ENCODE measurements at places on chromosomes 2 and 18.

DNA sequence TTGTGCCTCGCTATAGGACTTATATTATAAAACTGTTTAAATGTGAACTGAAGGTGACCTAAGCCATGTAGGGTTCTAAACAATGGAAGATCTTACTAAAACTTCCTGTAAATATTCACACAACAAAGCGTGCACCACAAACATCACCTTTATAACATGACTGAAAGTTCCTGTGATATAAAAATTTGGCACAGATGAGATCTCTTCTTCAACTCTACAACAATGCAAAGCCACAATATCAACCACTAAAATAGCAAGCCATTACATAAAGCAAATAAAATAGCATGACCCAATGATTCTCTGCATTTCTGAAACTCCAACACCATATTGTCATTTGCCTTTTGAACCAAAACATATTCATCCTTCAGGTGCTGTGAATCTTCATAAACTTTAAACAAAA is 3.5 kb downstream of the YES1 start:
- no peak for DNase-seq

DNA sequence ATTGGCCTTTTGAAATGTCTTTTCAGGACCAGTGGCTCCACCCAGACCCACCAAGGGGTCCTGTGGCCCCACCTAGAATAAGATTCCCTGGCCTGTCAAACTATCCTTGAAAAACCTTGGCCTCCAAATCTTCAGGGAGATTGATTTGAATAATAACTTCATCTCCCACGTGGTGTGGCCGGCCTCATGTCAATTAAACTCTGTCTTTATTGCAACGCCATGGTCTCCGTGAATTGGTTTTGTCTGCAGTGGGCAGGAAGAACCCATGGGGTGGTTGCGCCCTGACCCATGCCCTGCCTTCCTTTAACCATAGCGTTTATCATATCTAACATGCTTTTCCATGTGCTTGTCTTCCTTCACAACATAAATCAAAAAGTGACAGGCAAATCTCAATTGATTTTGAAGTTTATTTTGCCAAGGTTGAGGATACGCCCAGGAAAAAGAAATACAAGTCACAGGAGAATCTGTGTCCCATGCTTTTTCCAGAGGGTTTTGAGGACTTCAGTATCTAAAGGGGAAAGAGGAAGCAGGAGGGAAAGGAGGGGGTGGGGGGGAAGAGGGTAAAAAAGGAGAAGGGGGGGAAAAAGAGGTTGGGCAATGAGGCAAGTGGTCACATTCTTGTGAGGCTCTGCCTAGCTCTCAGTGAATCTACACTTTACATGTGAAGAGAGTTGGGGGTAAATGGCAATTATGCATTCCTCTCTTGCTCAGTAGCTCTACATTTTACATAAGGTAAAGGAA is 66.5 kb upstream of the CABLES1 start:
- peak; percentile 15 for DNase-seq

GRCh38 chr2:208552943-208553342 is 146.4 kb downstream of the PTH2R start:
- no peak for DNase-seq

DNA sequence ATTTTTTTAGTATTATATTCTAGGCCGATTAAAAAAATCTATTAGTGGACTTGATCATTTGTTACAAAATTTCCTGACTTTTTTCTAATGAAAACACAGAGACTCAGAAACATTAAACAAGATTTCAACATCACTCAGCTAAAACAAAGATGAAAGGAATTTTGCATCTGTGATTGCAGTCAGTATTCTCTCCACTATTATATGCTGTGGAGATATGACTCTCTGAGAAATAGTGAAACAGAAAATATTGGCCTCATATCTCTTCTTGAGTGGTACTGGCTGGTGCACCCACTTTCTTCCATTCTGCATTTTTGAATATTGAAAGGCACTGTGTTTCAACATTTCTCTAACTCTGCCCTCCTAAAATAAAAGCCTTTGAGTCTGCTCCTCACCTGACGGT is 914.2 kb downstream of the TSN start:
- DNase-seq = no peak

DNA sequence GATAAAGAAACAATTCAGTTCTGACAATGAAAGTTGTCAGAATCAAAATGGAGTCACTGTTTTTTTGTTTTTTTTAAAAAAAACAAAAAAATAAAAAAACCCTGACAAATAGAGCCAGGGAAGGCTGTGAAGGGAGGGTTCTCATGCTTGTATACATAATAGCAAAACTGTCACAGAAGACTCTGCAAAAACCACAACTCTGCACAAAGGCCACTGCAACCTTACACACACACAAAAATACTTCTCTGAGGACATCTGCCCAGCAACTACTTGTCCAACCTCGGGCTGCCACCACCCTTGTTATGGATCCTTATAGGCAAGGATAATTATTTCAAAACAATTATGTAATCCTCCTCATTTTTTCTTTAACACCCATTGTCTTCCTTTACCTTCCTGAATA is 41.9 kb upstream of the C2orf66 start:
- DNase-seq = no peak

- no peak for DNase-seq
These were observed 316.1 kb upstream of the MYT1L start for GRCh38 chr2:2647141-2647541.

- no peak for DNase-seq
These were observed 84.9 kb downstream of the ACKR3 start for GRCh38 chr2:236654496-236654895.

DNA sequence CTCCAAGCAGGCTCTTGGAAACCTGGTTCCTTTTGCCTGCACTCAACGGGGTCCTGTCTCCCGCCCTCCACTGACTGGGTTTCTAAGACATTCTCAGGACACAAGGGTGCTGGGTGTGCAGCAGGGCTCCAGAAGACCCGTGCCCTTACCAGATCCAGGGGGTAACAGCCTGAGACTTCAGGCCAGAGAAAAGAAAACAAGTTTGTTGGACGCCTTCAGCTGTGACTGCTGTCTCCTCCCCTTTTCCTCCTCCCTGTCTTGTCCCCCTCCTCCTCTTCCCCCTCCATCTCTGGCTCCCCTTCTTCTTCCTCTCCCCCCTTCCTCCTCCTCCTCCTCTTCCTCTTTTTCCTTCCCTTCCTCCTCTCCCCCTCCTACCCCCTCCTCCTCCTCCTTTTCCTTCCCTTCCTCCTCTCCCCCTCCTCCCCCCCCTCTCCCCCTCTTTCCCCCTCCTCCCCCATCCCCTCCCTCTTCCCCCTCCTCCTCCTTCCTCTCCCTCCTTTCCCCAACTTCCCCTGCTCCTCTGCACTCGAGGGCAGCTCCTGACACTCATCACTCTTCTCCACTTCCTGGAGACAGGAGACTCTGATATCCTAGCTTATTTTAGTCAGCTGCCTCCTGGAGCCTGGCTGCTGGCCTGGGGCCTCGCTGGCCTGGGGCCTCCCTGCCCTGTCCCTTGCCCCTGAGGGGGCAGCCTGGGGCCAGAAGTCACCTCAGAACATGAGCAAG is 12.4 kb downstream of the ADRA2B start:
- DNase-seq = peak; percentile 1

DNA sequence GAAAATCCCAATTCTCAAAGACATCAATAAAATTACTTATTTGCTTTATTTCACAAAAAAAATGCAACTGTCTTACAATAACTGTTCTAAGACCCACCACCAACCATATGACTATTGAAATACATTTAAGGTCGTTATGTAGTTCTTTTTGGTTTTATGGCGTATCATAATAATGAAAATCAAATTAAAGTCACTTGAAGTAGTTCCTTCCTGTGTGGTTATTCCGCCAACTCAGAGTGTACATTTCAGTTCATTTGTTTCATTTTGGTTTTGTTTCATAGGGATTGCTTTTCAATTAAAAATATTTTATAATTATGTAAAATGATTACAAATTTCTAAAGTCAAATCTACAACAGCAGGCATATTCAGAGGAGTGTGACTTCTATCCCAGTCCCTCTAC is 45.9 kb upstream of the AAK1 start:
- no peak for DNase-seq

GRCh38 chr2:9637330-9637729 is 6.5 kb upstream of the YWHAQ start:
- no peak for DNase-seq

- no peak for DNase-seq
These were observed 4.2 kb upstream of the TMEM185B start for GRCh38 chr2:120227111-120227991.

- peak; percentile 3 for DNase-seq
These were observed 150.3 kb upstream of the RASGRP3 start for GRCh38 chr2:33326100-33326499.

DNA sequence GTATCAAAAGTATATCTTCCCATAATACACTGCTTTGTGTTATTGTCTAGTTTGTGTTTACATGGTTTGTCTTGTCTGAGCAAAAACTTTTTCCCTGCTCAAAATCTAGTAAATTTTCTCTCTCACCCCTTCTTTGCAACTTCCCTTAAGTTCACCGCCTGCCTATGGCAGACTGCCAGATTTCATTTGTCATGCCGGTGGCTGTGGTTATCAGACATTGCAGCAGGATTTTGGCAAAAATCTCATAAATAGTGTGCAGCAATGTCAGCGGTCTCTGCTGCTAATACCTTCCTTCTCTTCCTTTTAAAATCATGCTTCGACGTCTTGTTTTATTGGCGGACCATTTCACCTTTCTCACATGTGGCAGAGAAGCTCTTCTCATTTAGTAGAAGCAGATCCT is 45.6 kb upstream of the TMEM178A start:
- DNase-seq = peak; percentile 80

GRCh38 chr2:117086174-117086942 is 728.1 kb upstream of the DDX18 start:
- DNase-seq = no peak

DNA sequence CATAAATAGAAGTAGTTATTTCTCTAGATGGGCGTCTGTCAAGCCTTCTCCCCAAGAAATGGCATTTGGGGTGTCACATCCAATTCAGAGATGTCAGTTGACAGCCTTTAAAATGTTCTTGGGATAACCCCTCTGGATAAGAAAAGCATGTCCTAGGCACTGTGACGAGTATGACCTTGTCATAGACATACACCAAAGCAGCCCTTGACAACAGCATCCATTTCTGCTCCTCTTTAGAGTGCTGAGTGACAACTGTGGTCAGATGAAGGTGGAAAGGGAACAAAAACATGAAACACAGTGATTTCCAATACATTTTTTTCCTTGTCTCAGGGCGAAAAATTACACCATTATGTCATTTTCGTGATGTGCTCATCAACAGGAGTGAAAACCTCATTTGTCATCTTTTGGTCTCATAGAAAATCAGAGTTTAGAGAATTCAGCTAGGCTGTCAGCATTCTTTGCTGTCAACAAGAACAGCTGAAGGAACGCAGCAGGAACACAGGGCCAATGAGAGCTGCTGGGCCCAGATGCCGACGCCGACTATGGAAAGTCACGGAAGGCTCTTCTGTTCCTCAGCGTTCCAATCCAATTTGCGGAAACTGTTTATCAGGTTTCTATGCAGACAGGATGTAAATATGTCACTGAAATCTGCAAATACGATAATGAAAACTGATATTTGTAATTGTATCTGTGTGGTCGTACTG is 193.2 kb downstream of the ICOS start:
- no peak for DNase-seq

DNA sequence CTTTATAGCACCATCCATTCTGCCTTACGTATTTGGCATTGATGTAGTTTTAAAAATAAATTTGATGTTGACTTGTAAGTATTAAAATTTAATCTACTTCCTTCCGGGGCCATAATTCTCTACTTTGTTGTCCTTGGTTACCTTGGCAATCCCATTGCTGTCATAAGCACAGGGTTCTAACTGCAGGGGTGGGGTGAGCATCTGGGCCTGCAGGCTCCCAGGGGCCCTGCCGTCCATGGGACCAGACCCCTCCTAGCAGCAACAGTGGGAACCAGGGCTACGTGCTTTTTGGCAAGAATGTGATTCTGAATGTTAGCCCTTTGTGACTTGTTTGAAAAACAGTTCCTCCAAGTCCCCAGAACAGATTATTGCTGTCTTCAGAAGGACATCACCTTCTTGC is 4.9 kb downstream of the ASAP2 start:
- no peak for DNase-seq

- no peak for DNase-seq
These were observed 69.0 kb downstream of the POLR1A start for GRCh38 chr2:86036669-86037138.

DNA sequence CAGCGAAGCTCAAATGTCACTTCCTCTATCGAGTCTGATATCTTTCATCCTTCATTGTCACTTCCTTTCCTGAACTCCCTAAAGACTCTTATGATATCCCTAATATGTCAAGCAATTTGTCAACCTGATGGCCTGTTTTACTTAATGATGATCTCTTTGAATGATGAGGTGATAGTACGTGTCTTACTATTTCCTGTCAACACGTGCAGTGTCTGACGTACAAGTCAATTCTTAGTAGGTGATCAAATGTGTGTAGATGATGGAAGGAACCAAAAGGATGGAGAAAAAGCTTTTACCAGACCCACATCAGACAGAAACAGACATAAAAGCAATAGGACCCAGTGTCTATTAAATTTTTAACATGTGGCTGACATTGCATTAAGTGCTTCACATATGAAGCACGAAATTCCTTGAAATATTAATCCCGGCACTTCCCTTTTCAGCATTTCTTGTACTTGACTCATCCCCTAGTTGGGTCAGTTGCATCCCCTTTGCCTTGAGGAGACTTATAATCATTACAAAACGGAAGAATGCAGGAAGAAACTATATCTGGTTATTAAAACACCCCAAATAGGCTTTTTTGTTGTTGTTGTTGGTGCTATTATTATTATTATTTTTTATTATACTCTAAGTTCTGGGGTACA is 108.6 kb upstream of the NYAP2 start:
- no peak for DNase-seq
